Cerebellar cortex (tissue), 1 donor: ENCODE measurements at places on chromosomes 16 and 17.

- no peak for DNase-seq
Measured at GRCh38 chr17:50487213-50488096, 8.8 kb downstream of the RSAD1 start.

- peak; percentile 31 for DNase-seq
Measured at GRCh38 chr17:21001813-21002221, 41.0 kb downstream of the USP22 start.

GRCh38 chr16:24975428-24975889 is 39.7 kb downstream of the ARHGAP17 start:
- no peak for DNase-seq

DNA sequence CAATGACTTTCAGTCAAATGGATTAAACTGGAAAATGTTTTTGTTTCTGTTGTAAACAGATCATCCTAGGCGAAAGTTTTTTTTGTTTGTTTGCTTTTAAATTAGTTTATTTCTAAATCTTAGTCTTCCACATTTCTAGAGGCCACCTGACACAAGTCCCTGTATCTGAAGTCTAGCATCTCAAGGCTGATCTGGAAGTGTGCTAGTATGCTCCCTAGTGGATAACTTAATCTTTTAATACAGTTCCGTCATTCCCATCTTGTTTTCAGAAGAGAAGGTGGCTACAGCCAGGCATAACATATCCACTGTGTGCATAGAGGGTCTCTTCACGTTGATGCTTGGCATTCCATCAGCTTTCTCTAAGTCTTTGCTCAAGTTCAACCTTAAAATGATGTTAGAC is 7.6 kb downstream of the IFT20 start:
- DNase-seq: no peak

DNA sequence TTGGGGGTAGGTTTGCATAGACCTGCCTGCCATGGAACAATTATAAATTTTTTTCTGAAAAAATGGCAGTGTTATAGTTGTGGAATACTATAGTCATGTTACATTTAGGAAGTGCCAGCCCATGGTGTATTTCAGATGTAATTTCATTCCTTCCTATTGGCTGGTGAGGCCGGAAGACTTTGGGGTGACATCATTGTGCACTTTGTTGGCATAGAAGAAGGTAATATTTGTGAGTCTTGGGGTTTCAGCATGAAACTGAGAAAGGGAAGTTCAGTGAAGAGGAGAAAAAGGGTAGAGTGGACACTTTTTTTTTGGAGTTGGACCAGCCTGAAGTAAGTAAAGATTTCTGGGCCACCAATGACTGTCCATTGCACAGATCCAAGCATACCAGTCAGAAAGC is 16.0 kb upstream of the HEATR6 start:
- no peak for DNase-seq

- DNase-seq: no peak
Measured at GRCh38 chr16:28826141-28826540, 3.3 kb downstream of the ATXN2L start.

DNA sequence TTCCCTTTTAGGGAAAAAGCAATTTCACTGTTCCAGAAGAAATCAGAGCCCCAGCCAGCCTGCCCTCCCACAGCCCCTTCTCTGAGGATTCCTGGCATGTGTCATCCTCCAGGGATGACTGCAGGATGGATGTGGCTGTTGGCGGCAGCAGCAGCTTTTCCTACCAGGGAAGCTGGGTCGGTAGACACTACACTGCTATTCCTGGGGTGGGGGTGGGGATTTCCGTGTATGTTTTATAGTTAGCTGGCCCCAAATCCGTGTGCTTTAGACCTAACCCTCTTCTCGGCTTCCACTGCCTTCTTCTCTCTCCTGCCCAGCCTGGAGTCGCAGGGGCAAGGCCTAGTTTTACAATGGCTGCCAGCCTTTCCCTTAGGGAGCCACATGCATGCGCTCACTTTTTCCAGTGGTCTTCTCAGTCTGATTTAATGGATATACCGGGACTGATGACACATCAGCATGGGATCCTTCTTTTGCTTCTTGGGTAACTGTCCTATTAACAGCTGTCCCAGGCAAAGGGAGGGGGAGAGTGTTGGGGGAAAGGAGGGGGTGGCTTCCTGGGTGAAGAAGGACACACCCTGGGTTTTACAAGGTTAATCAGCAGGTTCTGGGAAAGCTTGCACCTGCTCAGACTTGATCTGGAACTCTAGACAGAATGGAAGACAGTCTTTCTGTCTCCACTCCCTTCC is 2.7 kb upstream of the NFE2L1 start:
- DNase-seq: no peak

DNA sequence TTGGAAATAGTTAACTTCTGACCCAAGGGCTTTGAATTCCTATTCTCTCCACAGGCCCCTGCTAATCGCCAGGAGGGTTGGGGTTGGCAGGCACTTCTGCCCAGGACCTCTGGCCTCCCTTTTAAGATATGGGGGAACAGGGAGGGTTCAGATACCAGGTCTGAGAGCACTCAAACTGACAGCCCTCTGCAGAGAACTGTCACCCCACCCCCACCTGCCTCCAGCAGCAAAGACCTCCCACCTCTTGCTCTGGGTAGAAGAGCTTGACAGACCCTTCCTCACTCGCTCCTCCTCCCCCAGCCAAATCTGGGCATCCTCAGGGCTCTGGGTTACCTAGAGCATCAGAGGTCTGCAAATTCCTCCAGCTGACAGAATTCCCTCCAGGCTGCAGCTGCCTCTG is 11.6 kb downstream of the CDH3 start:
- no peak for DNase-seq

- peak; percentile 68 for DNase-seq
Measured at GRCh38 chr16:57485916-57486857, at the start of gene DOK4. Gene DOK4 (minus strand): TSS chr16:57486493. CDS start chr16:57479507, 6,986 bp downstream.

DNA sequence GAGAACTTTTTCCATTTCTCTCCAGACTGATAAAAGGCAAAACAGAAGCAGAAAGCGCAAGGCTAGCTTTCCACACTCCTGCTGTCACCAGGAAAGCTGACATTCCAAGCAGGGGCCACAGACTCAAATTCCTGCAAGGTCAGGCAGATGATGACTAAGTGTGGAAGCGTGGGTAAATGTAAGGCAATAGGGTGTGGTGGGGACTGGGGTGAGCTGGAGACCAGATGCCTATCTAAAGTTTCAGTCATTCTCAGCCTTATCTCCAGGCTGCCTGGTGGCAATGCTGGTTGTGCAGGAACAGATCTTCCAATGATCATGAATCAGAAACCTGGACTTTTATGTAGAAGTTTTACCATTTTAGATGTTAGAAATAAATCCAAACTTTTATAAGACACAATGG is 224.1 kb downstream of the GSG1L start:
- no peak for DNase-seq

DNA sequence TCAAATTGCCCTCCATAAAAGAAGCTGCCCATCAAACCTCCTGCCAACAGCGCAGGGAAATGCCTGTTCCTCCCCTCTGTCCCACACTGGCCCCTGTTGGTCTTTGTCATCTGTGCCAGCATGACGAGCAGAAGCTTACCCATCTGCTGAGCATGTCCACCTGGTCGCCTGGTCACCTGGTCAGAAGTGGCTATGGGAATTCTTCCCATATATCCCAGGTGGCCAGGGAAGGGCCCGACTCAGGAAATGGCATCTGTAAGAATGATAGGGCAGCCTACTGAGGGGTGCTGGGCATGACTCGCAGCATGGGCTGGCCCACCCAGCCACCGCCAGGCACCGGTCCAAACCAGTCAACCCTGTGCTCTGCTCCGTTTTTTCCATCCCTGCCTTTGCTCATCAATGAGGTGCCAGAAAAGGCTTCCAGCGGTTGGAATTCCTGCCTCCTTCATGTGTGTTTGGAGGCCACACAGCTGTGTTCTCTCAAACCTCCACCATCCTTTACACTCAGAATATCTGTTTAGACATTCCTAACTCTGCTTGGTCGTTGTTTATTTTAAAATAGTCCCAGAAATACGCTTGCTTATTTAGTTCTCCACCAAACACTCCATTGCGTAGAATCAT is 145.2 kb downstream of the CLEC16A start:
- DNase-seq: peak; percentile 71

- no peak for DNase-seq
Measured at GRCh38 chr16:50781518-50781917, 39.6 kb downstream of the CYLD start.

- no peak for DNase-seq
Measured at GRCh38 chr16:64638766-64639165, 483.1 kb downstream of the CDH11 start.

GRCh38 chr17:72518159-72518732 is 397.4 kb downstream of the SOX9 start:
- no peak for DNase-seq

DNA sequence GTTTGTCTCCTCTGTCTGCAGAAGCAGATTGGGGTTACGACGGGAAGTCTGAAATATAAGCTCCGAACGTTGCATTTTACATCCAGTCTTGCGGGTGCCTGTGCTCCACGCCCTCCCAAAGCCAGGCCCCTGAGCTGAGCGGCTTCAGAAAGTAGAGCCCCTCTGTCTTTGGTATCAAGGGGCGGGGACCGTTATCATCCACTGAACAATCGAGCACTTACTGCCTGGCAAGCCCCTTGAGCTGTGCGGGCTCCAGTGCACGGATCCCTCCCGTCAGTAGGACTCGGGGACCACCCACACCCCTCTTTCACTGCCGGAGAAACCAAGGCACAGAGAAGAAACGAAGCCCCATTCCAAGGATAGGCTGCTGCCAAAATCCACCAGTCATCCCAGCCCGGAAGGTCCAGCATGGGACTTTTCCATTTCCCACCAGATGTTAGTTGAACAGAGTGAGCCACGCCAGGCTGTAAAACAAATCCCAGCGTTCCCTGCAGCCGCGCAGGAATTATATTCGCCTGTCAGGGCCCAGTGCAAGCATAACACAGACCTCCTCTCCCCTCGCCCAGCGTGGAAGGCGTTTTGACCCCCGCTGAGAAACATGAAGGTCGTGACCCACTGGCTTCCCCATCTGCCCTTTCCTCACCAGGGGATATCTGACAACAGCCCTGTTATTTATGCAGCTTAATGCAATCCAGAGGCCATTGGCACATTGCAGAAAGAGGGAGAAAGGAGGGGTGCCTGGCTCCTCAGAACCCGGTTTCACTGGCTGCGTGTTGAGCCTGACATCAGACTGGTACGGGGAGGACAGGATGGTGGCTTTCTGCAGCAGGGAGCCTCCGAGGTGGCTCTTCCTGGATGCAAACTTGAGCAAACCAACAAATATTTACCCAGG is 212.2 kb upstream of the FOXF1 start:
- no peak for DNase-seq

DNA sequence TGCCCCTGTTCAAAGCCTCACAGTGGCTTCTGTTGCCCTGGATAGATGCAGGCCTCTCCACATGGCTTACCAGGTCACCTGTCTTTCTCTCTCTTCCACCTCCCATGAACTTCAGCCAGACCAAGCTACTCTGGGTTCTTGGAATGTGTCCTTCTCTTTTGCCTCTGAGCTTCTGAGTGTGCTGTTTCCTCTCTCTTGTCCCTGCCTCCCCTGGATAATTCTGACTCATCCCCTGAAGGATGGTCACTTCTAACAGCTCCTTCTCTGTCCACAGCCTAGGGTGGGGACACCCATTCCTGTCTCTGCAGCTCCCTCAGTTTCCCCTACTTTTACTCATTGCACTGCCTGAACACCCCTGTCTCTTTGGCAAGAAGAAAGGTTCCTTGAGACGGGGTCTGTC is 2.9 kb downstream of the GUCY2D start:
- DNase-seq: no peak

DNA sequence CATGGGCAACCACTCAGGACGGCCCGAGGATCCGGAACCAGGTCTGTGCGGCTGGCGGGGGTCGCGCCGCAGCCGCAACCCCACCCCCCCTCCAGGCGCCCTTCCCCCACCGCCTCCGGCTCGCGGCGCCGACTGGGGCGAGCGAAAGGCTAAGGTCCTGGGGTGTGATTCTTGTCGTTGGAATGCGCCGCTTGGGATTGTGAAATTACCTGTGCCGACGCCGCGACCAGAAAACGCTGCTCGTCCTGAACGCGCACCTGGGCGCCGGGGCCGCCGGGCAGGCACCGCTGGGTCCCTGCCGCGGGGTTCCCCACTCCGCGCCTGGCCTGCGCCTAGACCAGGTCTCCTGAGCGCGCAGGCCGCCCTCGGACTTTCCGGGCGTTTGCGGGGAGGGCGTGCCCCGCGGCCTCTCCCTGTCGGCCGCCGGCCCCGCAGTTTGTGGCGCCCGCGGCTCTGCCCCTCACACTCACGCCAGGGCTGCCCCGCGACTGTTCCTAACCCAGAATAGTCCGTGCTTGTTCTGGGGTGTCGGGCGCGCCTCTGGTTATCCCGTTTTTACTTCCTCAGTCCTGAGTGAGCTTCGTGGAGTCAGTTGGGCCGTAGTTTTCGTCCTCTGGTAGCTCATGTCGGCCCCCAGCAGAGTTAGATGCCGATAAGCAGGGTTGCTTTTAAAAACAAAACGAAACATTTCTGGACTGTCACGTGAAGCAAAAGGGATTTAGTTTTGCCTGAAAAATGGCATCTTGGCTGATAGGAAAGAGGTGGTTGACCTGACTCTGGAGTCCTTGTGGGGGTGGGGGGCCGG is 147.2 kb downstream of the SPECC1 start:
- DNase-seq: no peak

DNA sequence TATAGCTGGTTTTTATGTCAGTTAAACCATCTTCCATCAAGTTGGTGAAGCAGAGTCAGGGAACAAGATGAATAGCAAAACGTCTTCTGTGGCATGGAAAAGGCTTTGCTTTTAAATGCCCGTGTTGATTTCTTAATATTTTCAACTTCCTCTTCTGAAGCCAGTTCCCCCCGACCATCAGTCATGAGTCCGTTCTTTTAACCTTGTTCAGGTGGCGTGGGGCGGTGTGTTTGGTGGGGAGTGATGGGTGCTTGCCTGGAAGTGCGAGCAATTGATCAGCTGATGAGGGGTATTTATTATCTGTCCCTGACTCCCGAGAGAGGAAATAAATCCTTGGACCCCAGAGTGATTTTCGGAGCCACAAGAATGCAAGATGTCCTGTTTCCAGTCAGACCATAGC is 147.1 kb downstream of the WWOX start:
- DNase-seq: no peak

DNA sequence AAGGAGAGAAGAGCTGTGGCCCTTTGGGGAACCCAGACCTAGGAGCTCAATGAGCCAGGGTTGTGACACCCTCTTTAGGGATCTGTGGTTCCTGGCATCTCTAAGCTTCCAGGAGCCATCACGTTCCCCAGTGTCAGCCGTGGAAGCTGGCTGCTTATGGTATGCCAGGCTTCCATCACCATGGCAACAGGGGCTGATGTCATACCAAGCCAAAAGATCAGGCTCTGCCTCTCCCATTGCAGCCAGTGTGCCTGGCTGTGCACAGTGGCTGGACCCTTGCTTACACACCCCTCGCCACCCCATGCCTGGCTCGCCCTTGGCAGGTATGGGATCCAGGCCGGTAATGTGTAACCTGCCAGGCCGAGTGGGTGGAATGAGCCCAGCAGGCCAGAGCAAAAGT is 91.1 kb downstream of the SSH2 start:
- peak; percentile 79 for DNase-seq

DNA sequence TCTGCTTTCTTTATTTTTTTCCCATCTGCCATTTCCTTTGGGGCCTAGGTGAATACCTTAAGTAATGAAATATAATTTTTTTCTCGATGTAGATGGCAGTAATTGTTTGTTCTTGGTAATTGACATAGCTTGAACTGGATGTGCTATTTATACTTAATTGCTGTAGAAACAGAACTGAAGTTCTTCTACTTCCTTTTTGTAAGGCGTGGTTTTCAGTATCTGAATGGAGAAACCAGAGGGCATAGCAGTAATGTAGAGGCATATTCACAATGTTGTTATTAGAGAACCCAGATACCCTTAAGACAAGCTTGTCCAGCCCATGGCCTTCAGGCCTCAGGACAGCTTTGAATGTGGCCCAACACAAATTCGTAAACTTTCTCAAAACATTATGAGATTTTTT is 16.4 kb downstream of the ATP6V0A1 start:
- no peak for DNase-seq

- no peak for DNase-seq
Measured at GRCh38 chr17:3773511-3773910, 27.5 kb downstream of the ITGAE start.
